ENCODE measurements at places on chromosomes 4 and X. TPM values are rescaled to one million over a fixed set of nuclear protein-coding genes. Genes with fewer than 3 reads are reported as not detected.

DNA sequence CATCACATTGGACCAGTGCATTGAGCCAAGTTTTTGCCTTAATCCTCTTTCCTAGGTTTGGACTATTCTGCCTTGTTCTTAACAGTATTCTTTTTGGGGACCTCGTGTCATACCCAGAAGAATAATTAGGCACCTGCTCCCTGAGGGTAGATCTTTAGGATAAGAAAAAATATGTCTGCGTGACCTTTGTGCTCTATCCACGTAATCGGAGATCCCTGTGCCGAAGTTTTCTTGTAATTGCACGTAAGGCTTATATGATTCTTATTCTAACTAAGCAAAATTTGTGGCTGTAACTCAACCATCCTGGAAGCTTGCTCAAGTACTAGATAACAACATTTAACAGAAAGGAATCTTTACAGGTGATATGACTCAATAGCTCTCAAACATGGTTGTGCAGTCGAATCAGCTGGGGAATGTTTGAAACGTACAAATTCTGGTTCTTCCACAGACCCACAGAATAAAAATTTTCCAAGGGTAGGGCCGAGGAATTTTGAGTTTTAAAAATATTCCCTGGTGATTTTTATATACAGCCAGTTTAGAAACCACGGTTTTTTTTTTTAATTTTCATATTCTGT, 344.3 kb downstream of the GBA3 start:
- no peaks in the 10 kb centered on the region for H3K27me3 ChIP-seq
- no peak for DNase-seq
- no peak overlapping the region for H3K27ac ChIP-seq
- H3K4me3 ChIP-seq, result no peak overlapping the region

- no peak overlapping the region for H3K27ac ChIP-seq
- H3K4me3 ChIP-seq, result no peak overlapping the region
- DNase-seq, result no peak
- peaks cover 59% of the 10 kb centered on the region for H3K36me3 ChIP-seq
- no peaks in the 10 kb centered on the region for H3K27me3 ChIP-seq
- no peaks in the 10 kb centered on the region for H3K4me1 ChIP-seq
Measured at GRCh38 chr4:865121-865465, 39.2 kb upstream of the CPLX1 start.

WDR13 gene
- total RNA-seq, result 45.8 TPM

DNA sequence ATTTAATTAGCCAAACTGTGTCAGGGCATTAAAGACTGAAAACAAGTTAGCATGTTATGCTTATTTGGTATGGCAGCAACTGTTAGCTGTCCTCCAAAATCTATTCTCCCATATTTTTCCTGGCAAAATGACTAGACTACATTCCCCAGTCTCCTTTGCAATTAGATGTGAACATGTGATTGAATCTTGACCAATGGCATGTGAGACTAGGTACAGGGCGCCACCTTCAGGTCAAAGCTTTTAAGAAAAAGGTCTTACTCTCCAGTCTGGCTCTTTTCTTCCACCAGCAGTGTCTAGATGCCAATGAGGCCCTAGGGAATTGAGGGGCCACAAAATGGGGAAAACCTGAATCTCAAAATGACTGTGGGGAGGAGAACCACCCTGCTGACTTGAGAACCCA, 408.2 kb downstream of the SMARCA1 start:
- H3K36me3 ChIP-seq, result no peaks in the 10 kb centered on the region
- no peak overlapping the region for H3K4me3 ChIP-seq
- H3K27me3 ChIP-seq, result no peaks in the 10 kb centered on the region
- H3K4me1 ChIP-seq, result no peaks in the 10 kb centered on the region
